ENCODE measurements at places on chromosomes 2 and 18. TPM values are rescaled to one million over a fixed set of nuclear protein-coding genes. Genes with fewer than 3 reads are reported as not detected.

DSC1 gene
- not detected for polyA plus RNA-seq

SRD5A2 gene
- polyA plus RNA-seq = not detected

KANSL3 gene
- 33.9 TPM for polyA plus RNA-seq

CD28 gene
- polyA plus RNA-seq = 5.6 TPM

CRYGC gene
- not detected for polyA plus RNA-seq

ADCYAP1 gene
- polyA plus RNA-seq = 1.5 TPM

GRCh38 chr18:58579561-58580047, 49.3 kb downstream of the ALPK2 start:
- DNase-seq = no peak

DNA sequence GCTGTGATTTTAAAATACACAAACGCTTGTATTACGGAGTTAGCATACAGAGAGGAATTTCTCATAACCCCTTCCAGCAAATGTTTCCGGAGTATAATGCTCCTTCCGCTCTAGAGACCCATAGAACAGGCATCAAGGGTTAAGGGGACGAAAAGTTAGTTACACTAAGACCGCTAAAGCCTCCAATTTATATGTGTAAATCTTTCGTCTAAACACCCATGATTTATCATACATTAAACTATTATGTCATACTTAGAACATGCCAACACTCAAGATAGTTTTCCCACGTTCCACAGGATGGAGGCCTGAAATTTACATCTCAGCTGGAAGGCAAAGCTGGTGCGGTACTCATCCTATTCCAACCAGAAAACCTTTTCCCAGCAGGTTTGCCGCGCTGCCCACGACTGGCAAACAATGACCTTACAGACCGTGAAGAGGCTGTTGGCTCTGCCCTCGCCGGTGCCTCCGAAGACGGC, 650 bp downstream of the ORMDL1 start:
- peak; percentile 74 for DNase-seq

DNA sequence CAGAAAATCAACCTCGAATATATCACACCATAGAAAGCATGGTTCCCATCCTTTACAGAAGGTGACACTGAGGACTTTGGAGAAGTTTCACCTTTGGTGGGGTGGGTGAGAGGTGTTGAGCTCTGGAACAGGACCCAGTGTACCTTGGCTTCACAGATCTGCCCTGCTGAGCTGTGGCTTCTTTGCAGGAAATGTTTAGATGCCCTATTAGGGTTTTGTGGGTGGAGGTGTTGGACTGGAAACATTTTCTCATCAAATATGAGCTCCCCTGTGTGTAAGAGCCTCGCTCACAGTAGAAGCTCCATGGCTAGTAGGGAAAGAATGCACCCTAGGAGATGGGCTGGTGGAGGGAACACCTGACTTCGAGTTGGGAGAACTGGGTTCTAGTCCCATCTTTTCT, 55.6 kb downstream of the RPL37A start:
- no peak for DNase-seq

GRCh38 chr2:48589170-48589767, 28.4 kb upstream of the GTF2A1L start:
- peak; percentile 61 for DNase-seq

DNA sequence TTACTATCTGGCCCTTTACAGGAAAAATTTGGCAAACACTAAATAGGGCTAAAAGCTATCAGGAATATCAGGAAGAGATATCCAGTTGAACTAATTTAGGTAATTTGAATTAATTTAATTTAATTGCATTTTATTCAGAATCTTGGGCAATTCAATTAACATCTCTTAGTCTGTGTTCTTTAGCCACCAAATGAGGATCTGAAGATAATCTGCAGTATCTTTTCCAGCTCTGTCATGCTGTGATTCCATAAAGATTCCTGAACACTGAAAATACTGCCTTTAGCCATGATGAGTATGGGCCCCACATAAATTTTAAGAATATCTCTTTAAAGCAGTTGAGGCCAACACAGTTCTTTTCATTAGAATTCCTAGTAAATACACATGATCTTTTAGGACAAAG, 1671.1 kb upstream of the NXPH2 start:
- no peak for DNase-seq

DNA sequence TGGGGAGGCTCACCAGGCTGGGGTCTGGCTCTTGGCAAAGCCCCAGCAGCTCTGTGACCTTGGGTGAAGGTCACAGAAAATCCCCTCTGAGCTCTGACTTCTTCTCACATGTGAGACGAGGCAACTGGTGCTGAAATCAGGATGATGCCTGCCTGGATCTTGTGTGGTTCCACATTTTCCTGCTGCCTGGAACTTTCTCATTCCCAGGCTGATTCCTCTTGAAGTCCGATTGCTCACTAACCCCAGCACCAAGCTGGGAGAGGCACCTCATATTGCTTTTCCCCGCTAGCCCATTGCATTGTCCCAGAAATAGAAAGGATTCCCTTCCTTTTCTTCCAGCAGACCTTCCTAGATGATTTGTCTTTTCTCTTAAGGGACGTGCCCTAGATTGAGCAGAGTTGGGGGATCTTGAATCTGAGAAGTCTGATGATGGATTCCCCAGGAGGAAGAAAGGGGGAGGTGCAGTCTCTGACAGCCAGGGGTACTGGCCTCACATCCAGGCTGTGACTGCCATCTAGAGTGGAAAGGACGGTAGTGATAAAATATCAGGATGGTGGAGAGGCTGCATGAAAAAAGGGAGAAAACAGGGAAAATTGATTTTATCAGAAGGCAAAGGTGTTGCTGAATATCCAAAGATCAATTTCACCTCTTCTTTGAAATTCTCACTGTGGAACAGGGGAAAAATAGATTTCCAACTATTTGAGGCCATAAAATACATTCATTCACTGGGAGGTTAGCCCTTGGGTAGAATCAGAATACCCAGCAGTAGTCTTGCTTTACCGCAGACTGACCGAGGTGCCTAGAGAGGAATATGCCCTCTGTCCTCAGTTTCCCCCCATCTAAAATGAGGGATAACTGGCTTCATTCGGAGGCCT, 96.3 kb downstream of the FAM210A start:
- peak; percentile 90 for DNase-seq

GRCh38 chr2:109335631-109336176, 206.7 kb downstream of the SH3RF3 start:
- peak; percentile 62 for DNase-seq

- DNase-seq = no peak
Measured at GRCh38 chr2:29662861-29663260, 258.5 kb downstream of the ALK start.

DNA sequence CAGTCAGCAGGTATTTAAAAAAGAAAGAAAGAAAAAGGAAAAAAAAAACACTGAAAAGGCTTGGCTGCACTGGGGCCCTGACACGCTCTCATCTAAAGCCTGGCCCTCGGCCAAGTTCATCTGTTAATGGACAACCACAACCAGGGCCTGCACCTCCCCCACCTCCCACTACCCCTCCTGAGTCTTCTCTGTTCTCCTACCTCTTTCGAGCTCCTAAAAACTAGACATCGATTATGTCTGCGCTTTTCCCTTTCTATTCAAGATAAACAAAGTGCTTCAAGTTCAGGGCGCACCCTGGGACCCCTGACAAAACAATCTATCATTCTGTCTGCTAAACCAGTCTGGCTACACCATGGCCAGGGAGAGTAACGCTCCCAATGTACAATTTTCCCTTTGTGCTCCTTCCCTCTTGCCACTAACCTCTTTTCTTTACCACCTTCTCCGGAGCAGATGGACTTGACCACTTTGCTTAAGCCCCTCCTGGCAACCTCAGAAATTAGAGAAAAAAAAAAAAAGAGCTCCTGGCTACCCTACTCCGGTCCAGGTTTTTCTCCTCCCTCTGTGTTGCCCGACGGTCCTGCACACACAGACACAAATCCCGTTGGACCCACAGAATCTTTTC, 22.7 kb downstream of the BCL11A start:
- DNase-seq = peak; percentile 68

- DNase-seq = no peak
Measured at GRCh38 chr2:219525533-219526232, 11.4 kb downstream of the ASIC4 start.

DNA sequence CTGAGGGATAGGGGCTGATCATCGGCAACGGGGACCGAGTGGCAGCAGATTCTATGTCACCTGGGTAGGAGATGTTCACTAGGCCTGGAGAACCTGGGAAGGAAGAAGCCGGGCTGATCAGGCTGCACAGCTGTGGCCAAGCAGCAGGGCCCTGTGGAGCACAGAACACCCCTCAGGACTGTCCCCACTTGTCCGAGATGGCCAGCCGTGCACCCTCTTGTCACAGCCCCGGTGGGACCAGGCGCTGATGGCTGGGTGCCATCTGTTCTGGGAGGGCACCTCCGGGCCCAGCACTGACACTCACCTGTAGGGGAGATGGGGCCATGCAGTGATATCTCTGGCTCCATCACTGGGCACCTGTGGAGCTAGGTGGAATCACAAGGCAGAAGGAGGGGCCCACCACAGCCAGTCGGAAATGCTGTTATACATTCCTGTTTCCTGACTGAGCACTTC, 217.9 kb upstream of the RAB6C start:
- DNase-seq = no peak

DNA sequence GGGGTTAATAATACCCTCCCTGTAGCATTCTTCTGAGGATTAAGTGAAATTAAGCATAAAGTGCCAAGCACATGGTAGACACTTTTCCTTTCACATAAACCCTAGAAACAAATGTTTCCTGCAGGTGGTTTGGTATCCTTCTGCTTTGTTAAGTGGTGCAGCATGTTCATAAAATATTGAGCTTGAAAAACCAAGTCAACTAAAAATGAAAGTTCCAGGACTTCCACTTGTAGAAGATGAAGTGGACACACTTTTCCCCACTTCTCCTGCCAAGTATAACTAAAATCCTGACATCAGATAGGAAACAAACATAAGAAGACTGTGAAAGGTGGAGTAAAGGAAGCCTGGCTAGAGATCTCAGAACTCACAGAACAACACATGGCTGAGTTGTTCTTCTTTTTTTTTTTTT, 90.5 kb downstream of the COLEC12 start:
- peak; percentile 70 for DNase-seq

DNA sequence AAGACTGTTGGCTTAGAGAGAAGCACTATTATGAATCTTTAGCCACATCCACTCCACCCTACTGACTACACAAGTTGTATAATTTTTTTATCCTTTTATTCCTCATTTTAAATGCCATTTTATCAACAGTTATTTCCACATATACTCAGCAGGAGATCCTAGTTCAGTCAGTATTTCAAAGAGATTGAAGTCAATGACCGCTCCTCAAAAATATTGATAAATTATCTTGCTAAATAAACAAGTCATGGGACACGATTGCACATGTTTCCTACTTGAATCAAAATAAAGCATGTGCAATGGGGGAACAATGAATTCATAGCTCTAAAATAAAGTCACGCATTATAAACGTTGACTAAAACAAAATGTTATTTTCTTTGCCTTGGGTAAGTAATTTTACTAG, 496.5 kb downstream of the LRRTM4 start:
- no peak for DNase-seq

- peak; percentile 95 for DNase-seq
Measured at GRCh38 chr2:176454893-176455815, 185.9 kb downstream of the MTX2 start.

DNA sequence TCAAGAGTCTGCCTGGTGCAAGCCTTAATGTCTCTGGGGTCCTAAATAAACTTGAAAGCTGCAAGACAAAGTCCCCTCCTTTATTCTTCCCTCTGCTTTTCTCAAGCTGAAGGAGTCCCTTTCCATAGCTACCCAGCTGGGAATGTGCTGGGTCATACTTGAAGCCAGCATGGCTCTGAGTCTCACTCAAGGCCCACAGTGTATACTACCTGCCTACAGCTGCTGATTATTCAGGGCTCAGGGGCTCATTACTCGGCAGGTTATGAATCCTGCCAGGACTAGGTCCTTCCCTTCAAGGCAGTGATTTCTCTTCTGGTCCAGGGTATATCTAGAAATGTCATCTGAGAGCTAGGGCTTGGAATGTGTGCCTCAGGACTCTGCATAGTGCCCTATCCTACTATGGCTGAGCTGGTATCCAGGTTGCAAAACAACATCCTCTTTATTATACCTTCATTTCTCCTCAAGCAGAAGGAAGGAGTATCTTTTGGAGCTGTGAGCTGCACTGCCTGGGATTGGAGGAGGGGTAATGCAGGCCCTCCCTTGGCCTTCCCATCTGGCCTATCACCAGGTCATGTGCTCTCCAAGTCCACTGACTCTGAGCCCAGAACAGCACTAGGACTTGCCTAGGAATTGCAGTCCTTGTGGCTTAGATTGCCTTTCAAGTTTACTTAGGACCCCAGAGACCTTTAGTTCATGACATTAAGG, 22.3 kb downstream of the IL1RN start:
- DNase-seq = no peak

- DNase-seq = no peak
Measured at GRCh38 chr2:72033636-72034035, 114.0 kb downstream of the CYP26B1 start.

DNA sequence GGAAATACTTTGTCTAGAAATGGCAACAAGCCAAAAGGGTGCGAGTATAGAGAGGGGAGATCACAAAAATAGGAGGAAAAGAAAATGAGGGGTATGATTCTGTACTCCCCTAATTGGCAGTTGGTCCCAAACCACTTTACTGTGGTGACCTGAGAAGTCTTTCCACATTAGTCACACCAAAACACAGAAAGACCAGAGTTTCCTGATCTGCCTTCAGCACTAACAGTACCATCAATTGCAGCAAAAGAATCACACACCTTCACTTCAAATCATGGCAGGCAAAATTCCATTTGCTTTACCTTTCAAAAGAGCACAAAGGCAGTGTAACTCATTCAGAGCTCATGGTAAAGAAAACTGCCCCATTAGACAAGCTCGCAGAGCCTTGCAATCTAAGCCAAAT, 86.8 kb downstream of the ALK start:
- DNase-seq = no peak

GRCh38 chr18:12271376-12272235, 17.4 kb downstream of the CIDEA start:
- peak; percentile 92 for DNase-seq

- DNase-seq = no peak
Measured at GRCh38 chr2:37281916-37282315, 42.7 kb downstream of the PRKD3 start.

DNA sequence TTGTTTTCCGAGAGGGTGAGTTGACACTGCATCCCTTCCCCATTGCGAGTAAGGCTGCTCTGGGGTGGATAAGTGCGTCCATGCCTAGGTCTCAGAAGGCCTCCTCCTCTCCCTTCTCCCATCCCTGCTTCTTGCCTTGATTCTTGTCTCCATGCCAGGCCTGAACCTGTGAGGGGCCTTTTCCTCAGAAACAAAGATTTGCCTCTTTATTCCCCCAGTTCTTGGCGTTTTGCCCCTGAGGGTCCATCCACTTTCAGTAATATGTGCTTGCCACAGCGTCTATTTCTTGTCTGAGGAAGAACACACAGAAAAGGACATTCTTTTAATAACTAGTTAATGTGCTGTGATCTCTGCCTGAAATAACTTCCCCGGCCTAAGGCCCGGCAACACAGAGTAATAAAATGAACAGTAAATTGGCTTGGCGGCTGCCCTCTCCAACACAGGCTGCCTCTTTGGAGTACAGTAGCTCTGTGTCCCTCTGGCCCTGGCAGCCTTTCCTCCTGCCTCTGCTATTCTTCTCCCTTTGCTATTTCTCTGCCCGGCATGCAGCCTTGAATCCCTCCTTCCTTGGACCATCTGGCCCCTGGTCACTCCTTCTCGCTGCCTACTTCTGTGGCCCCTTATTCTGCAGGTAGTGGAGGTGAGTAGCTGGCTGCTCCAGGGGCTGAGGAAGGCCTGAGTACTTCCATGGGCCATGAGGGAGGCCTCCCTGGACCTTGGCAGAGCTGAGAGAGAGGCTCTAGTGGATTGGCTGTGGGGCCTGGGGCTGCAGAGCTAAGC, 4.4 kb downstream of the EHD3 start:
- DNase-seq = no peak

- DNase-seq = peak; percentile 28
Measured at GRCh38 chr2:23219666-23220065, 165.3 kb upstream of the KLHL29 start.
